ENCODE measurements at places on chromosomes 13 and 19.

DNA sequence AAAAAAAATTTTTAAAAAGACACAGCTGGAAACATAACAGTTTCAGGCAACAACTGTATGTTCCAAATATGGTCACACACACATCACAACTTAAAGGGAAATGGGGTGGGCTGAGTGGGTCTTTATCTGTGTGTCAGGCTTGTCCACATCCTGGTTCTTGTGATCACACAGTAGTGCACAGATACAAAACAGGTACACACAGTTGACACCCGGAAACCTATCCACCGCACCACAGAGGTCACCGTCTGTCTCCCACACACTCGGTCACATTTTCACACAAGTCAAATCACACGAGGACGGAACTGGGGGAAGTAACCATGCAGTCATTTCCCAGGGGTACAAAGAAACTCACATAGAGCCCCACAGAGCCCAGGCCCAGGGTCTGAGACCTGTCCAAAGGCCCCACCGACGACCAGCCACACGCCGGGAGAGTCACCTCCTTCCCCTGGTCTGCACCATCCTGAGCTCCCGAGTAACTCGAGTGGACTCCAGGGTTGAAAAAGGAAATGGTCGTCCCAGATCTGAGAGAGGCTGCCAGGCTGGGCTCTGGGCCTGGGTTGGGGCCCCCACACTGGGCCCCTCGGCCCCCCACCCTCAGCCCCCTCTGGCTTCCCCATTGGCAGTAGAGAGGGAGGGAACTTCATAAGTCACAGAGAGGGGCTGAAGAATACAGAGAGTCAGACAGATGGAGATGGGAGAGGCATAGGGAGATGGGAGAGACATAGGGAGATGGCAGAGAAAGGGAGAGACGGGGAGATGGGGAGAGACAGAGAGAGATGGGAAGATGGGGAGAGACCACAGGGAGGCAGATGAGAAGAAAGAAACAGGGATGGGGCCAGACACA lies 1.3 kb upstream of the PPAN start:
- peak; percentile 92 for DNase-seq

DNA sequence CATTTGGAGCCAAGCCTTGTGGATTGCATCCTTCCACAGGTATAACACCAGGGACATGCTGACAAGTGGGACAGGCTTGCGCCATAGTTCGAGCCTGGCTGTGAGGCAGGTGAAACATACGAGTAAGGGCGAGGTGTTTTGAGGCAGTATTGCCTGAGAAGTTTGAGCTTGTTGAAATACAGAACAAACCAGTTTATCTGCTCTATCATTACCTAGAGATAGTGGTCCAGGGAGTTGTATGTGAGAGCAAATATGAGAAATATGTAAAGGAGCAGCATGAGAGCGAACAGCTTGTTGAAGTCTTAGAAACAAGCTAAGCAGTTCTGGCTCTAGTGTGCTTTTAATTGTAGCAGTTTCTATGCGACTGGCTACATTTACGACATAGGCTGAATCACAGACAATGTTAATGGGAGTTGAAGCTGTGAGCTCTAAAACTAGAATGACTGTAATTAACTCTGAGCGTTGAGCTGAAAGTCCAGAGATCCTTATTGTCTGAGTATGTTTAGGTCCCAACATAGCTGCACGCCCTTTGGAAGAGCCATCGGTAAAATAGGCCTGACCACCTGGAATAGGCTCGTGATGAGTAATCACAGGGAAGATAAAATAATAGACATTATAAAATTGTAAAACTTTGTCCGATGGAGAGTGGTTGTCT lies 8.2 kb downstream of the ZNF439 start:
- no peak for DNase-seq

DNA sequence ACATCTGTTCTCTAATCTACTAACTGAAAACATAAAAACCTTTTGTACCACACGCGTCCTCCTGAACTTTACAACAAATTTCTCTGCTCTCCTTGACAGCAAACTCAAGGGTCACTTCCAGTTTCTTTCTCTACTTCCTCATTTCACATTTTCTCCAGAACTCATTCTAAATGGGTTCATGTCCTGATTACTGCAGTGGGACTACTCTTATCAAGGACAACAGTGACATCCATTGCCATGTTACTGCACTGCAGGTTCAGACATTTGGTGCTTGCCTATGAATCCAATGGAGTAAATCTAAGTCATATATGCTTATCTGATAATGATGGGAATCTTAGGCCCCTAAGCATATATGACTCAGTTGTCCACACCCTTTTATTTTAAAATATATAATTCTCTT lies 35.3 kb downstream of the FPR3 start:
- peak; percentile 65 for DNase-seq

GRCh38 chr19:48511321-48511731 lies 309 bp downstream of the LMTK3 start:
- no peak for DNase-seq

DNA sequence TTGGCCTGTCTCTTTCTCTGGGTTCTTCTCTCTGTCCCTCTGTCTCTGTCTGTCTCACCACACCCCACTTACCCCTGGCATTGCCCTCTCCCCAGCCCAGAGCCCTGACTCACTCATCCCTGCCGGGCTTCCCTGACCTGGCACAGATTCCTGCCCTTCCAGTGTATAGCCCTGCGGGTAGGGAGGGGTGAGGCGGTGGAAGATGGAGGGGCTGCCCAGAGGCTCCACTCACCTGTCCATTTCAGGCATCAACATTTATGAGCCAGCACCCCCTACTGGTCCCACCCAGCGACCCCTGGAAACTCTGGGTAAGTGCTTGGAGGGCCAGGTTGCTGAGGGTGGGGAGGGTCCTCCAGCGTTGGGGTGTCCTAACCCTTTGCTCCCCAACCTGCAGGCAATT lies 1.0 kb downstream of the NCCRP1 start:
- DNase-seq: no peak

Data from hematopoietic multipotent progenitor cell treated with erythropoietin and hydrocortisone succinate and interleukin-3 and kit ligand, for 4 days (in vitro differentiated cells).